ENCODE measurements at places on chromosomes 7 and 10. TPM values are rescaled to one million over a fixed set of nuclear protein-coding genes. Genes with fewer than 3 reads are reported as not detected.

- no peak overlapping the region for H3K4me3 ChIP-seq
- no peak for DNase-seq
- no peak overlapping the region for H3K27ac ChIP-seq
- peaks cover 6% of the 10 kb centered on the region for H3K27me3 ChIP-seq
- H3K36me3 ChIP-seq = peaks cover 5% of the 10 kb centered on the region
These were observed 13.3 kb upstream of the CPXM2 start for GRCh38 chr10:123904834-123905409.

DNA sequence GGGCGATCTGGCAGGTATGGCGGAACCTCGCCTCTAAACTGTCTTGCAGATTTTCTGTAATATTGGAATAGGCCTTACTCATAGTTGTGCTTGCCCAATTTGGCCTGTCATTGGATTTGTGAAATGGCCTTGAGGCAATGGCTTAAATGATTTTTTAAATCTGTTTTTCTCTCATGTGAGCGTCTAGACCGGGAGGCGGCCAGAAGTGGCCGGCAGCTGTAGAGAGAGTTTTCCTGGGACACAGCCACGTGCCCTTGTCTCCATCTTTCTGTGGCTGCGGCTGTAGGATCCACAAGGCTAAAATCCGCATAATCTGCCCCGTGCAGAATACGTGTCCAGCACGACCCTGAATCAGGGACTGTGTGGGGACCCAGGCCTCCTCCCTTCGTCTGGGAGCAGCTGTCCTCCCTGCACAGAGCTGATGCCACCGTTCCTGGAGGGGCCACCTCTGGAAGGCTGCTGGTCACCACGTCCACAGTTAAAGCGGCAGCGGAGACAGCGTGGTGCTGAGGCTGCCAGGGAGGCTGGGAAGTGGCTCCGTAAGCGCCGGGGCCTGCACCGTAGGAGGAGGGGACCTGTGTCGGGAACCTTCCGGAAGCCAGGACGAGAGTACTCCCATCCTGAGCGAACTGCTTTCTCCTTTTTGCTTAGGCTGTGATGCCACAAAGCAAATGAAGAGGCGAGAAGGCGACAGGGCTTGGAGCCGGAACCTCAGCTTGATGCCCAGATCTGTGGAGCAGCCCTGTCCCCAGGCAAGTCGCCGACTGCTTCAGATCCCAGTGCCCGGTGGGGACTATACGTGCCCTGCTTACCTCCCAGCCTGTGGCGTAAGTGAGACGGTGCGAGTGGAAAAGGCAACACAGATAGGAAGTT, 99.8 kb downstream of the DYNC2I1 start:
- no peak overlapping the region for H3K27ac ChIP-seq
- peaks cover under 1% of the 10 kb centered on the region for H3K27me3 ChIP-seq
- no peak overlapping the region for H3K4me3 ChIP-seq
- peaks cover 3% of the 10 kb centered on the region for H3K4me1 ChIP-seq
- DNase-seq = no peak

GRCh38 chr7:114293289-114294012, 121.2 kb upstream of the FOXP2 start:
- no peaks in the 10 kb centered on the region for H3K4me1 ChIP-seq
- no peak overlapping the region for H3K4me3 ChIP-seq
- DNase-seq = no peak
- H3K27ac ChIP-seq = no peak overlapping the region

- DNase-seq = no peak
- H3K4me1 ChIP-seq = peaks cover 16% of the 10 kb centered on the region
- H3K27ac ChIP-seq = peak overlapping the region; percentile 75
- peak overlapping the region; percentile 21 for H3K4me3 ChIP-seq
- peaks cover 5% of the 10 kb centered on the region for H3K27me3 ChIP-seq
These were observed 141.1 kb downstream of the ELFN1 start for GRCh38 chr7:1810961-1811849.

- no peak for DNase-seq
- no peaks in the 10 kb centered on the region for H3K4me1 ChIP-seq
- no peak overlapping the region for H3K4me3 ChIP-seq
- H3K27ac ChIP-seq = no peak overlapping the region
These were observed 220.9 kb upstream of the KMT2E start for GRCh38 chr7:104793066-104793465.

- peak overlapping the region; percentile 90 for H3K27ac ChIP-seq
- peak; percentile 54 for DNase-seq
- H3K4me1 ChIP-seq = peaks cover 20% of the 10 kb centered on the region
- H3K4me3 ChIP-seq = no peak overlapping the region
- peaks cover 5% of the 10 kb centered on the region for H3K27me3 ChIP-seq
These were observed 10.4 kb downstream of the TACR2 start for GRCh38 chr10:69406302-69406811.

- H3K27me3 ChIP-seq = peaks cover 6% of the 10 kb centered on the region
- no peak overlapping the region for H3K4me3 ChIP-seq
- H3K4me1 ChIP-seq = peaks cover 30% of the 10 kb centered on the region
- H3K27ac ChIP-seq = peak overlapping the region; percentile 28
- no peaks in the 10 kb centered on the region for H3K36me3 ChIP-seq
These were observed 97.7 kb downstream of the SH3PXD2A start for GRCh38 chr10:103757531-103758293.

GRCh38 chr10:15220445-15220844, 52.0 kb upstream of the NMT2 start:
- peaks cover 33% of the 10 kb centered on the region for H3K4me1 ChIP-seq
- H3K27me3 ChIP-seq = peaks cover 9% of the 10 kb centered on the region
- no peak for DNase-seq

DNA sequence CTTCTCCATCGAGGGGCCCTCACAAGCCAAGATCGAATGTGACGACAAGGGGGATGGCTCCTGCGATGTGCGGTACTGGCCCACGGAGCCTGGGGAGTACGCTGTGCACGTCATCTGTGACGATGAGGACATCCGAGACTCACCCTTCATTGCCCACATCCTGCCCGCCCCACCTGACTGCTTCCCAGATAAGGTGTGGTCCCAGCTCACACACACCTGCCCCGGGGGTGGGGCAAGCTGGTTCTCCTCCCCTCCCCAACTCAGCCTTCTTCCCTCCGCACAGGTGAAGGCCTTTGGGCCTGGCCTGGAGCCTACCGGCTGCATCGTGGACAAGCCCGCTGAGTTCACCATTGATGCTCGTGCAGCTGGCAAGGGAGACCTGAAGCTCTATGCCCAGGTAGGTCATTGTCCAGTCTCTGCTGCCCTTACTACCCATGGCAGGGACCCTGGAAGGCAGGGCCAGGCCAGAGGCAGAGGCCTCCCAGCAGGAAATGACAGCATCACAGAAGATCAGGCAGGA, 11.0 kb downstream of the FLNC start:
- H3K36me3 ChIP-seq = peaks cover 4% of the 10 kb centered on the region
- no peak overlapping the region for H3K4me3 ChIP-seq
- peaks cover 2% of the 10 kb centered on the region for H3K27me3 ChIP-seq
- H3K4me1 ChIP-seq = no peaks in the 10 kb centered on the region
- H3K27ac ChIP-seq = no peak overlapping the region

- DNase-seq = no peak
- no peak overlapping the region for H3K4me3 ChIP-seq
- peak overlapping the region; percentile 30 for H3K27ac ChIP-seq
- peaks cover 5% of the 10 kb centered on the region for H3K27me3 ChIP-seq
- H3K36me3 ChIP-seq = no peaks in the 10 kb centered on the region
- peaks cover 2% of the 10 kb centered on the region for H3K4me1 ChIP-seq
These were observed 8.3 kb upstream of the PPP1R35 start for GRCh38 chr7:100444311-100445278.

- H3K27ac ChIP-seq = no peak overlapping the region
- no peaks in the 10 kb centered on the region for H3K4me1 ChIP-seq
- peak; percentile 54 for DNase-seq
- peaks cover 4% of the 10 kb centered on the region for H3K36me3 ChIP-seq
These were observed 44.9 kb downstream of the ANXA8 start for GRCh38 chr10:47438857-47439474.

DNA sequence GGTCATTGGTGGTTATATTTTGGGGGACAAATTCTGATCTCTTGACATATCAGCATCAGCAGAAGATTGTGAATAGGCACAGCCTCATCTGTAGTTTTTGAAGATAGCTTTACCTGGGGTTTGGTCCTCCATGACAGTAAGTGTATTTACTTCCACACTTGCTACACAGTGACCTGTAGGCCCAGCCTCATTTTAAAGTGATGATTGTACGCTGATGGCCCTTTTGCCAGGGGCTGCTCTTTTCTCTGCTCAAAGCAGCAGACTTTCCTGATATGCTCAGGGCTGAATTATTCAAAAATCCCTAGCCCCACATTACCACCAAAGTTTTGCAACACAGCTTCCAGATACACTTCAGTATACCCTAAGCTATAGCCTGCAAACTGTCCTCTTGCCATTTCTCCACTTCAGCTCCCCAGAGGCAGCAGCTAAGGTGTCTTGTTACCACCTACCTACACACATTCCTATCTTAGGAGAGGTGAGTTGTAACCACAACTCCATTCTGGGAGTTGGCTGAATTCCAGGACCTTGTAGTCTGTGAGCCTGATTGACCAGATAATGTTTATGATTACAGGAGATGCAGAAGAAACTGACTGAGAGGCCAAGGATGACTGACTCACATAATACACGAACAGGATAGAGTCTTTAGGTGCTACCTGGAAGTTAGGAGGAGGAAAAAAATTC, 6.0 kb downstream of the ASB4 start:
- no peaks in the 10 kb centered on the region for H3K36me3 ChIP-seq
- H3K4me1 ChIP-seq = no peaks in the 10 kb centered on the region
- no peaks in the 10 kb centered on the region for H3K27me3 ChIP-seq
- H3K4me3 ChIP-seq = no peak overlapping the region
- no peak overlapping the region for H3K27ac ChIP-seq
- no peak for DNase-seq

DNA sequence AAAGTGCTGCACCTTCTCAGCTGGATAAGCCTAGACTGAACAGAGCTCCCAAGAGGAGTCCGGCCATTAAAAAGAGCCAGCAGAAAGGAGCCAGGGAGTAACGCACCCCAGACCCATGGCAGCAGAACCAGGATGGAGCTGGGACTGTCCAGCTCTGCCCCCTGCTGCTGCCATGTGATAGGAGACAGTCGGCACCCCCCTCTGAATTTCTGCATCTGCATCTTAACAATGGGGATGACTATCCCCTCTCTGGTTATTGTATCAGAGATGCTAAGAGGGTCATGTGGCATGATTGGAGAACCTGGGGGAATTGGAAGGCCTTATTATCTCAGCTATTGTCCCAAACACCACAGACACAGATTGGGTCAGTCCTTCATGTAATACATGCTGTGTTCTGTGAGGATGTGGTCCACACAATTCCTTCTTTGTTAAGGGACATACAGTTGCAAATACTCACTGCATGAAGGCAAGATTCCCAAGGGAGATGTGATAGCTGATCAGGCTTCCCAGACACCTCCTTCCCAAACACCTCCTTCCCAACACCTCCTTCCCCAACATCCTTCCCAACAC, 29.3 kb downstream of the PLEKHS1 start:
- no peak overlapping the region for H3K27ac ChIP-seq
- H3K36me3 ChIP-seq = no peaks in the 10 kb centered on the region
- no peak for DNase-seq
- H3K27me3 ChIP-seq = no peaks in the 10 kb centered on the region
- no peak overlapping the region for H3K4me3 ChIP-seq

DNA sequence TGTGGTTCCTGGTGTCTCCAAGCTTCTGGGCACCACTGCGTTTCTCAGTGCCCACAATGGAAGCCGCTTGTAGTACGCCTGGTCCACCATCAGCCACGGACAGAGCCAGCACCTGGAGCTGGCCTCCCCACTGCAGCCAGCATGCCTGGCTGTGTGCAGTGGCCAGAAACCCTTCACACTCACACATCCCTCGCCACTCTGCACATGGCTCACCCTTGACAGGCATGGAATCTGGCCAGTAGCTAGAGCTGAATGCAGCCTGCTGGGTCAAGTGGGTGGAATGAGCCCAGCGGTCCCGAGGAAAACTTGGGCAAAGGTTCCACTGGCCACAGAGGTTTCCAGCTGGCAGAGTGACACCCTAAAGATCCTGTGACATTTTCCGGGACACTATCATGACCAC, 146.0 kb upstream of the ADO start:
- no peak overlapping the region for H3K27ac ChIP-seq
- H3K27me3 ChIP-seq = peaks cover 1% of the 10 kb centered on the region
- no peaks in the 10 kb centered on the region for H3K4me1 ChIP-seq
- DNase-seq = no peak
- H3K36me3 ChIP-seq = no peaks in the 10 kb centered on the region

DNA sequence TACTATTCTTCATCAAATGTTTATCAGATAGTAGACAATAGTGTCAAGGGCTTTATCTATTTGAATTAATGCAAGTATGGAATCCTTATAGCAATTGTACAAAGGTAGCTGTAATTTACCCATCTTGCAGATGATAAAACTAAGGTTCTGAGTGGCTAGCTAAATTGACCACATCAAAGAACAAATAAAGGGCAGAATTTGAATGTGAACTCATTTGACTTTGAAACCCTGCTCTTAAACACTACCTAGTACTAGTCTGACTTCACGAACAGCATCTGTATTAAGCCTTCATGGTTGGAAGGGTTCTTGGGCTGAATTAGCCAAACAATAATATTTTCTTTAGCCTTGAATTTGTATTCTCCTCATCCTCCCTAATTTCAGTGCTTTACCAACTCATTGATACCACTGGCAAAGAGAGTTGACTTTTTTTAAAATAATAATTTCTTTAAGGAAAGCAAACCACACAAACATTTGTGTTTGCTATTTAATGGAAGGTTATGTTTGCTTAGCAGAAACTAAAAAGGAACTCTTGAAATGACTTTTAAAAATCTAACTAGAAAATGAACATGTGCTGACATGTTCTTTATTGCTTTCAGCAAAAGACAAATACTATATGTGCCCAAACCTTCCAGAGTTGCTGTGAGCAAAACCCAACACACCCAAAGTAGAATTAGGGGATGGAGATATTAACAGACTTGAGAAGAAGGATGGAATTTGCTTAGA, 322.6 kb downstream of the RNLS start:
- no peak overlapping the region for H3K4me3 ChIP-seq
- H3K36me3 ChIP-seq = no peaks in the 10 kb centered on the region
- no peak overlapping the region for H3K27ac ChIP-seq
- peaks cover 2% of the 10 kb centered on the region for H3K4me1 ChIP-seq

DNA sequence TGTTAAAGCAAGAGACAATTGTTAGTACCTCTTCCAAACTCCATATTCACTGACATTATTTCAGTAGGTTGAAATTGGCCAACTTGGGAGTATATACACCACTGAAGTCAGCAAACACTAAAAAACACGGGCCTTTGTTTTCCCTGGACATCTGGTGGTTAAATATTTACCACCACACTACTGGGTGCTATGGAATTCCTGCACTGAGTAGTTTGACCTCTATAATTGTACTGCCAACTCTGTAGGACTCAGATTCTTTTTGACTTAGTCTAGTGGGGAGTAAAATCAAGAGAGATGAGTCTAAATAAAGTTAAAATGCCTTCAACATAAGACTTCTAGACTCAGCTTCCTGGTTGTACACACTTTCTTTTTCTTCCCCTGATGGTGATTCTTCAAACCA, 41.3 kb upstream of the TES start:
- H3K36me3 ChIP-seq = no peaks in the 10 kb centered on the region
- no peak for DNase-seq
- H3K27me3 ChIP-seq = no peaks in the 10 kb centered on the region
- no peak overlapping the region for H3K4me3 ChIP-seq

PTER gene
- total RNA-seq = 1.3 TPM

SPAG6 gene
- total RNA-seq = not detected

FAM53B gene
- total RNA-seq = 30.5 TPM

IKZF5 gene
- 9.5 TPM for total RNA-seq

MKRN1 gene
- 138 TPM for total RNA-seq

STRIP2 gene
- total RNA-seq = 3.3 TPM

All from glutamatergic neuron (in vitro differentiated cells).